Adipocyte (in vitro differentiated cells): ENCODE measurements at places on chromosomes 5 and 9.

DNA sequence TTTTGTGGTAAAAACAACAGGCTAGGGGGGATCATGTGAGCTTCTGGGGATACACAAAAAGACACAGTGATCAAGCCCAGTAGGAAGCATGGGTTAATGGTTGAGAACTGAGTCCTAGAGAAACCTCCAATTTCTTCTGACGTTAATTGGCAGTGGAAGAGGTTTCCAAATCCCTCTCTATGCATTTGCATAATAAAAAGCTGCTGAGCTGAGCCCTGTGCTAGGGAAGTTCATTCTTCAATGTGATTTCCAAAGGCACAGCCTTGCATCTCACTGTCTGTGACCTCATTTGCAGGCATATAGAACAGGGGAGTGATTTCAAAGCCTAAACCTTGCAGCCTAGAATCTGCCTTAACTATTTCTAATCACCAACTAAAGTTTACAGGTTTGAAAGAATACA, 812 bp downstream of the DNAH5 start:
- DNase-seq = no peak

DNA sequence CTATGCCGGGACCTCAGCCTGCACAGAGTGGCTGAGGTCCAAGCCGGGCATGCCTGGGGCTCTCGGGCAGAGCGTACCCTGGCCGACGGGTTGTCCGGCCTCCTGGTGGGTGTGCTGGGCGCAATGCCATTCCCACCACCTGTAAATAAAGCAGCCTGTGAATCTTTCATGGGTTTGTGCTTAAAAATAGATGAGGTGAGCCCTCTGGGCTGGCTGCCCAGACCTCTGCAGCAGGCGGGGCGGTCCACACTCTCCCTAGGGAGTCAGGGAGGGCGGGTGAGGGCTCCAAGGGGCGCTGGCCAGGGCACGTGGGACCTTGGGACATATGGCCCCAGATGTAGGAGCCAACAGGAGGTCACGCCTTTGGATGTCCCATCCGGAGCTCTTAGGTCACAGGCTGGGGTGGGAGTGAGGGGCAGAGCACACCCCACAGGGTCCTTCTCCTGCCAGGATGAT, 3.6 kb upstream of the AGPAT2 start:
- DNase-seq = no peak

- DNase-seq = no peak
Observed at GRCh38 chr9:84966876-84967830, 297.6 kb downstream of the NTRK2 start.

DNA sequence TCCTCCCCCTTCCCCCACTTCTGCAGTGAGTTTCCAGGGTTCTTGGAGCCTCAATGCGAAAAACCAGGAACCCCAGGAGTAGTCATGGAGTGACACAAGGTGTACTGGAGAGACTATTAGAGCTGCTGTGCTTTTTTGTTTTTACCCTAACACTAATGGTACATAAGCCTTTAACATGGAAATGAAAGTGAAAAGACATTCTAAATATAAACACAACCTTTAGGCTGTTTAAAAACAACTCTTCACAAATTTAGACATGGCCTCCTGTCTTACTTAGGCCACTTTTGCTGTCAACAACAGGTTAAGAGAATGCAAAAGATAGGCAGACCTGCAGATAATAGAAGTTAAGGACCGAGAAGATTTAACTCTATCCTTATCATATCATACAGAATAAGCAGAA, 232.2 kb downstream of the DENND1A start:
- no peak for DNase-seq

- DNase-seq = peak; percentile 70
Observed at GRCh38 chr9:116337015-116337414, 183.4 kb downstream of the PAPPA start.

- no peak for DNase-seq
Observed at GRCh38 chr5:127863610-127864395, 160.6 kb downstream of the CCDC192 start.

DNA sequence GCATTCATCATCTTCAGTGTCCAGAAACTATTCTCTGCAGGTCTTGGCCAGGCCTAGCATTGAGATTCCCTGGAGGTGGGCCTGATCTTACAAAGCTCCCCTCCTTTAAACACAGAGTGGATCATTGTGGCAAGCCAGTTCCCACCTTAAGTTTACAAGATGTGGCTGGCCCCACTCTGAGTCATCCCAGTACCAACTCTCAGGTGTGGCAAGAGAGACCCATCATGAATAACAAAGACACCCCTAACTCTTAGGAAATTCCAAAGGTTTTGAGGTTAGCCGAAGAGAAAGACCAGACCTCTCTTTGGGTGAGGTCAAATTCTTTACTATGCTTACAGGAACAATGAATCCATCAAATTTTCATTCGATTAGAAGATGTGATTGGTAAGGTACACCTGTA, 78.2 kb downstream of the RFK start:
- no peak for DNase-seq

- DNase-seq = no peak
Observed at GRCh38 chr5:18544421-18544820, 910.2 kb downstream of the TAF11L14 start.

GRCh38 chr5:20524991-20525529, 537.1 kb upstream of the CDH18 start:
- DNase-seq = peak; percentile 65

GRCh38 chr9:86449246-86449645, 95.0 kb upstream of the TUT7 start:
- DNase-seq = no peak

DNA sequence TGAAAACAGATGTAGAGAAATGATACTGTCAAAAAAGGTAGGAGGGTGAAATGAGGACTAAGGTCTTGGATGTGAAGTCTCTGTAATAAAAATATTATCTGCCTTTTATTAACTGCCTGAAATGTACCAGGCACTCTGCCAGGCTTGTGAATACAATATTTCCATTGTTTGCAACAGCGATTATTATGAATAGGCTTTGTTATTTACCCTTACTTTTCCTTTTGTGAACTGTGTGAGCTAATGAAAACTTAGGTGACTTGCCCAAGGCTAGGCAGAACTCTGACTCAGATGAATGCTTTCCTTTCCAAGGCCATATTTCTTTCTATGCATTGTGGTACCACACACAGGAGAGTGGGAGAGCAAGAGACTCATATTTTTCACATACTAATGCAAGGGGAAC, 204.1 kb downstream of the CDH12 start:
- no peak for DNase-seq

DNA sequence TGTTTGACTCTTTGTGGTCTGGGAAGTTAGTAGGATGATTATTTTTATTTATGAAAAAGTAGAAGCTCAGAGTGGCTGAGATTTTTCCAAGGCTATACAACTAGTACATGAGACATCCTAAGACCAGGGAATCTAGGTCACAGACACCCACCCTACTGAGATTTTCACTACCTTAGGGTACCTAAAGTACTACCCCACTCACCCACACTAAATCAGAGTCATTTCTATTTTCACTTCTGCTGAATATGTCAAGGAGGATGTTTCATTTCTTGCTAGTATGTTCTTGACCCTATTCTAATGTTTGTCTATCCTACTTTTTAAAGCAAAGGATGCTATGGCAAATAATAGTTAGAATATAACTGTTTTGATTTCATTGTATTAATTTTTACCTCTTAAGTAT, 206.0 kb downstream of the ATP10B start:
- DNase-seq = no peak

GRCh38 chr5:173547579-173547978, 68.9 kb downstream of the BOD1 start:
- no peak for DNase-seq

DNA sequence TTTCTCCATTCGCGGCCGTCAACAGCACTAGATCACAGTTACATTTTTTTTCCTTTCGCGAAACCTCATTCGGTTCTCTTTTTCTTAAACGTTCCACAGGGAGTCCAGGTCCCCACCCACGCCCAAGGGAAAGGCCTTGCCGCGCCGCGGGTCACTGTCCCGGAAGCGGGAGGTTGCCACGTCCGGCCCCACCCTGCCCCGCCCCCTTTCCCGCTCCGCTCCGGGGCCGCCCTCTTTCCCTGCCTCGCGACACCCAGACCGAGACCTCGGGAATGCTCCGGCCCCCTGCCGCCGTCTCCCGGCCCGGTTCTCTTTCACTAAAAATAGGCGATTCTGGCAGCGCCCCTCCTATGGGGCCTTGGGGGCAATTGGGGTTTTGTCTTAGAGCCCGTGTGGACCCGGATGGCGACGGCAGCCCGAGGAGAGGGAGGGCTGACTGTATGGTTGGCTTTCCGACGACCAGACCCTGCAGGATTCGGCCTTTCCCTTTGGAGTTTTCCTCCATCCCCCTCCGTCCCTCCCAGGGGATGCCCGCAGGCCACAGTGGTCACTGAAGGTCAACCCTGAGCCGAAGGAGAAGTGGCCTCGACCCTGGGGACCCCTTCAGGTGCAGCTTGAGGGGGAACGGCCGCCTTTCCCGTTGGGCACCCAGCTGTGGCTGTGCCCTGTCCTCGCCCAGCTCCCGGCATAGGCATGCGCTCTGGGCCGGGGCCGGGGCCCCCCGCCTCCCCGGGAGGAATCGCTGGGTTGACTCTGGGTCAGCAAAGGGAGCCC, 2.8 kb upstream of the RACK1 start:
- DNase-seq = peak; percentile 97

DNA sequence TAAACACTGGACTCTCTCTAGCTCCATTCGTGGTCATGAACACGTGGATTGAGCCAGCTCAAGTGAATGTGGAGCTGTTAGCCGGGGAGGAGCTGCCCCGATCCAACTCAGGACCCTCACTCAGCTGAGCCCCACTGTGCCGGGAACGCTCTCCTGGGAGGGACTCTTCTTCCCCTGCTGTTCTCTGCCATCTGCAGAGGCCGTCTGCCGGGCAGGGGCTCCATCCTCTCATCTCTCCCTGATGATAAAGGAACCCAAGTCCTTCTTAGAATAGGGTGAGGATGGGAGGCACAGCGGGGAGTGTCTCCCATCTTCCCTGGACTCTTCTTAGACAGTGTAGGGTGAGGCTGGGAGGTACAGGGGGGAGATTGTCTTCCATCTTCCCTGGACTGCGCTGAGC, 120.5 kb upstream of the IRX4 start:
- no peak for DNase-seq

- DNase-seq = no peak
Observed at GRCh38 chr9:92966518-92966800, 19.1 kb downstream of the FGD3 start.

DNA sequence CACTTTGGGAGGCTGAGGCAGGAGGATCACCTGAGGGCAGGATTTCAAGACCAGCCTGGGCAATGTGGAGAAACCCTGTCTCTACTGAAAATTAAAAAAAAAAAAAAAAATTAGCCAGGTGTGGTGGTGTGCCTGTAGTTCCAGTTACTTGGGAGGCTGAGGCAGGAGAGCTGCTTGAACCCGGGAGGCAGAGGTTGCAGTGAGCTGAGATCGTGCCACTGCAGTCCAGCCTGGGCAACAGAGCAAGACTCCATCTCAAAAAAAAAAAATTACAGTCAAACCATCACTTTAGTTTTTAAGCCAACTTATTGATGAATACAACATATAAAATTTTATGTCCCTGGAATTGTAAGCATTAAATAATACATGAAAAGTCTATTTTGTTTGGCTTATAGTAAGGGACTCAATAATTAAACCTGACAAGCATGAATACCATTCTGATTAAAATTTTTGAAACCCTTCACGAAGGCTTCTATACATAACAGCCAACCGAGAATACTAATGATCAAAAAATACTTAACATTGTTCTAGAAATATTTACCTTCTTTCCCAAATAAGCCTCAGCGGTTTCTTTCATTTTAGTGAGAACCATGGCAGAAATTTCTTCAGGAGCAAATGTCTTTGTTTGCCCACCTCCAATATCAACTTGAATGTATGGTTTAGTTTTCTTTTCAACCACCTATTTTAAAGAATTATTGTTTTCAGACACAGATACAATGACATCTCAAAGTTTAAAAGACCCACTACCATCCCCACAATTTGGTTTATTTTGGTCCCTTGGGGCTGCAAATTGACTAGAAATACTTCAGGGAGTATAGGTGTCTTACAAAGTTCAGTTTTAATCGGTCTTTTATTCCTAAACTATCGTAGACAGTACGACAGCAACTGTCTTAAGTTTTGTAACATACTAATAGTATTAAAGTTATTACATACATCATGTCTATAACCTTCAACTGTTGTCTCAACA, 1.2 kb downstream of the HSPA5 start:
- peak; percentile 15 for DNase-seq

DNA sequence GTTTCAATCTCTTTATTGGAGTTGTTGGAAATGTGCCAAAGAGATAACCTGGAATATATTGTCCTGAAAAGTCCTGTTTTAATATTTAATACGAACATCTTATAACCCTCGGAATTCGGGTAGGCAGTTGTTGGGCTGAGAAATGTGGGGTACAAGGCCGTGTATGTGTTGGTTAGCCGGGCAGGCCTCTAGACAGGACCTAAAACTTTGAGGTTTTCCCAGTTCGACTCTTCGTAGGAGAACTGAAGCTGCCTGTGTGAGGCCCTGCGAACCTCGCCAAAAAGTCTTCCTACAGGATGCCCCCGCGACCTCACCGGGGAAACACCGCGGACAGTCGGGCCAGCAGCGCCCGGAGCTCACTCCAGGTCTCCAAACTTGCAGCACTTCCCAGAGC, 583 bp upstream of the TJP2 start:
- no peak for DNase-seq

DNA sequence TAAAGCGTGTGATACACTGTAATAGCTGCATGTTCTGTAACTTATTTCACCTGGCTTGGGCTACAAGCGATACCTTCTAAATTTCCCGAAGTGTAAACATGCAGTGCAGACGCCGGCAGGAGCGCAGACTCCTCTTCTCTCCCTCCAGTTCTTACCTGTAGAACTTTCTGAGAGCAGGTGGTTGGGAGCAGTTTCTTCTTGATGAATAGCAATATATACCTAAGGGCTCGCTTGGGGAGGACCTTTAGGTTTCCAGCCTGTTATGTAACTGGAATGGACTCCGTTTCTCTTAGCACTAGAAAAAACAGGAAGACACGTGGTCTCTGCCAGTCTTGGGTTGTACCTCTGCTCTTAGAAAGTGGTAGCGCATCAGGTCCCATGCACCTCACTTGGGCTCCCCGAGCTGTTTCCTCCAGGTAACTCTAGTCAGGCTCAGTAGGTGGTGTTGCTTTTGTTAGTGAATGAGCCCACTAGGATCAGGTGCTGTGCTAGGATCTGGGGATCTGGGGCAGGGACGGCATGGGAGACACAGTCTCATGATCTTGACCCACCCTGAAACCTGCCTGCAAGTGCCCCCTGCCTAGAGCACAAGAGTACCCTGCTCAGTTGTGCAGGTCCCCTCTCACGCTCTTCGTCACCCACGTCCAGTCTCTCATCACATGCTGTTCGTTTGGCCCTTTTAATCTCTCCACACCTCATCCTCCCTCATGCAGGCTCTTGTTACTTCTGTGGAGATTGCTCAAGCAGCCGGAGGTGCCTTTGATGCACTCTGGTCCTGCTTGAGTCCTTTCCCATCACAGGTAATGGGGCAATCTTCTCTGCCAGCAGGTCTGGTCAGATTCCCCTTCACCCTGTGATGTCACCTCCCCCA, 2.8 kb downstream of the TENT4A start:
- DNase-seq = no peak
